ENCODE measurements at places on chromosomes 5 and 9.

DNA sequence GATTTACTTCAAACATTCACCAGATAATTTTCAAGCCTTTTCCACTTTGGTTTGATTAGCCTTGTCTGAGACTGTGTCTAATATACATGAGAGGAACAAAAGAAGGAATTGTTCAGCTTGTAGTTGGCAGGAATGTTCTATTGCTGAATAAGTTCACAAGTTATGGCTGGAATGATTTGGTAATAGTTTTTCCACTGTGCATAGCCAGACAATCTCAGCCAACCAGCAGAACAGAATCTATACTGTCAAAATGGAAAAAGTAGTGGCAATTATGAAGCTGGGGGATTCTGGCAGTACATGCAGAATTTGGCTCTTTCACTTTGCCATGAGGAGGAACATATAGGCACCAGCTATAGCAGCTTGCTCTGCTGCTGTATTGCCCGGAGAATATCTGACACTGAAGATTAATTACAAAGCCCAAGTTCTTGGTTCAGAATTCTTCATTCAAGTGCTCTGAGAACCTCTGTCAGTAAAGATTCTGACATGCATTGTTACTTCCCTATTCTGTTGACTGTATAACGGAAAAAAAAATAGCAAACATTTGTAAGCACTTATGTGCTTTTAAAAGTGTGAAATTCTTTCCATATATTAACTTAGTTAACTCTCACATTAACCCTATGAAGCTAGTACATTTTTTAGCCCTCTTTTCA is 150.6 kb downstream of the PRR16 start:
- DNase-seq, result no peak

DNA sequence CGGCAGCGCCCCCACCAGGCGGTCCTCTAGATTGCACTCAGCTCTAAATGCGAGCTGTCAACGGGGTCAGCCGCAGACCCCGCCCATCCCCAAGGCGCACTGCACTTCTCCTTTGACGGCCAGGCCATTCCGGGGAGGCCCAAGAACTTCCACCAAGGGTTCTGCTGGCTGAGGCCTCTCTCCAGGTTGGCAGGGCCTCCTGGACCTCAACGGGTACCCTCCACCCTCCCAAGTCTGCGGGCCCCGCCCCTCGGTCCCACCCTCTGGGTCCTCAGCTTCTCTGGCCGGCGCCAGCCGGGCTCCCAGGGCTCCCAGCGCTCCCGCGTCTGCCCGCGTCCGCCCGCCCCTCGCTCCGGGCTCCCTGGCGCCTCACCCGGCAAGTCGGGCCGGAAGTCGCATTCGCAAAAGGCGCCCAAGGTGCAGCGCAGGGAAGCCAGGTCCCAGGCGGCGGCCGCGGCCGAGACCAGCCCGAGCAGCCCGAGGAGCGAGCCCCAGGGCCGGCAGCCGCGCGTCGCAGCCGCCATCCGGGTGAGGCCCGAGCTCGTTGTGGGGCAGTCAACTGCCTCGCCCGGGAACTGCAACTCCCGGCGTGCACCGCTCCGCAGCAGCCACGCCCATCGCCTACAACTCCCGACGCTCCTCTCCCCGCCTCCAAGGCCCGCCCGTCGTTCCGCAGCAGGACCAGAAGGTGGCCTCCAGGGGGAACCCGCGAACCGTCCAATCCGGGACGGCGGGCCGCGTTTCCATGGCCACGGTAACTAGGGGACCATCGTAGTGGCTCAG is at the start of gene TOR2A:
Gene TOR2A, minus strand, starts transcription at position 548 of the 783 bp plus-strand sequence. Its CDS starts 24 bp downstream, at position 524.
- peak; percentile 97 for DNase-seq

DNA sequence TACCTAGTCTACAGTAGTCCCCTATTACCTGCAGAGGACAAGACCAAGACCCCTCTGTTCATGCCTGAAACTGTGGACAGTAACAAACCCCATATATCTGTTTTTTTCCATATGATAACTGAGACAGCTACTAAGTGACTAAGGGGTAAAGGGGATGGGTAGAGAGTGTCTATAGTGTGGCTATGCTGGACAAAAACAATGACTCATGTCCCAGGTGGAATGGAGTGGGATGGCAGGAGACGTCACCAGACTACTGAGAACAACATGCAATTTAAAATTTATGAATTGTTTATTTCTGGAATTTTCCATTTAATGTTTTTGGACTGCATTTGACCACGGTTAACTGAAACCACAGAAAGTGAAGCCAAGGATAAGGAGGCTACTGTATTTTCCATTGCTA is 171.8 kb downstream of the AGTPBP1 start:
- DNase-seq, result no peak

GRCh38 chr5:74673011-74673790 is 11.8 kb upstream of the HEXB start:
- no peak for DNase-seq

- no peak for DNase-seq
Measured at GRCh38 chr9:93319301-93319991, 132.0 kb upstream of the FAM120A start.

GRCh38 chr9:21506626-21507482 is 24.7 kb upstream of the IFNE start:
- DNase-seq, result no peak
